ENCODE measurements at places on chromosomes 3 and 15.

GRCh38 chr15:58775402-58775801 is 4.3 kb downstream of the MINDY2 start:
- DNase-seq, result no peak

DNA sequence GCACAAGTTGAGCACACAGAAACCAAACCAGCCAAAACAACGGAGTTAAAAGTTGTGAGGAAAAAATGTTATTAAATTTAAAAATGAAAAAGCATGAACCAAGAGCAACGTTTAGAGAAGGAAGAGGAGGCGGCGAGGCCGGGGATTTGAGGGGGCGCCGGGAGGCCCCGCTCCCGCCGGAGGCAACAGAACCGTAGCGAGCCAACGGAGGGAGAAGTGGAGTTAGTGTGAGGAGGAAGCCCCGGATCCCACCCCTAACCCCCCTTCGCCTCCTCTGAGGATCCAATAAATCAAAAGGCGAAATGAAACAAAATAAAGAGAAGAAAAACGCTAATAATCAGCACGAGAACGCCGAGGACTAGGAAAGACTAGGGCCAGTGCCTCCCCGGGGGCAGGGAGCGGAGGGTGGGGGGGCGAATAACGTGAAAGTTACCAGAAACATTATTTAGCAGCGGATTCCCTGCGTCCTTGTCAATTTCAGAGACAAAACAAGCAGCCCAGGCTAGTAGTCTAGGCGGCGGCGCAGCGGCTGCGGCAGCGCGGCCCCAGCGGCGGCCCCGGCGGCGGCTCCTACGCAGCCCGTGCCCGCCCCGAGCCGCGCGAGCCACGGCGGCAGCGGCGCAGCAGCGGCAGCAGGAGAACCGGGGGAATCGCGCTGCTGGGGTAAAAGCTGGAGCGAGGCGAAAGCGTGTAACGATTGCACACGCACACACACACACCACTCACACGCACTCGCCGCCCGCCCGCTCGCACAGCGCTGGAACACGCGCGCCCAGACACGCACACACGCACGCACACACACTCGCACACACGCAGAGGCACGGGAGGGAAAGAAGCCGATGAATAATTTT is 1.7 kb downstream of the MEIS2 start:
- peak; percentile 59 for DNase-seq

- no peak for DNase-seq
Observed at GRCh38 chr15:33278816-33279612, 31.8 kb upstream of the RYR3 start.

DNA sequence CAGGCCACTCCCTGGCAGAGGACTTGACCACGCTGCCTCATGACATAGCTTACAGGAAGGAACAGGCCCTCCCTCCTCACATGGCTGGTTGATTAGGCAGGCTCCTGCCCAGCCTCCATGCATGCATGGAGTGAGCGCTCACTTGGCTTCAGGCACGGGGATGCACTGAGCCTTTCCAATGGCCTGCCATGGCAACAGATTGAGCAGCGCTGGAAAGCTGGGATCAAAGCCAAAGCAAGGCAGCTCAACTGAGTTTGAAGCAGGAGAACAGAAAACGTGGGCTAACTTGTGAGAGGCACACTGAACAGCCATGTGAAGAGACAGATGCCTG is 5.9 kb upstream of the GRAMD2A start:
- no peak for DNase-seq

GRCh38 chr15:88636050-88636449 is 2.8 kb upstream of the ISG20 start:
- DNase-seq, result no peak

DNA sequence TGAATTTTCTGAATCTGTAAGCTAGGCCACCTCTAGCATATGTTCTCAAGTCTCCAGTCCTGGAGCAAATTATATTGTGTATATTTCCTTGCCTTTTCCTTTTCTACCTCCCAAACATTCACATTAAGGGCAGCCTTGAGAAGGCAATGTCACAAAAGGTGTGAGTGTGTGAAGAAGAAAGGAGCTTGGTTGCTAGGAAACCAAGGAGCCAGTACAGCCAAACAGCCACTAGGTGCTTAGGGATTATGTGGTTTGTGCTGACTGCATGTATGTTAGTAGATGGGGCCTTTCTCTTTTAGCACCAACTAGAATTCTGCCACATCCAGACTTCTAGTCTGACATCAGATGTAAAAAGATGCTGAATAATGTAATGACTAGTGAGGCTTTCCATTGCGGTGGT is 118.8 kb upstream of the DAZL start:
- DNase-seq, result peak; percentile 16

- peak; percentile 41 for DNase-seq
Observed at GRCh38 chr3:170178651-170179050, 2.9 kb downstream of the PHC3 start.

DNA sequence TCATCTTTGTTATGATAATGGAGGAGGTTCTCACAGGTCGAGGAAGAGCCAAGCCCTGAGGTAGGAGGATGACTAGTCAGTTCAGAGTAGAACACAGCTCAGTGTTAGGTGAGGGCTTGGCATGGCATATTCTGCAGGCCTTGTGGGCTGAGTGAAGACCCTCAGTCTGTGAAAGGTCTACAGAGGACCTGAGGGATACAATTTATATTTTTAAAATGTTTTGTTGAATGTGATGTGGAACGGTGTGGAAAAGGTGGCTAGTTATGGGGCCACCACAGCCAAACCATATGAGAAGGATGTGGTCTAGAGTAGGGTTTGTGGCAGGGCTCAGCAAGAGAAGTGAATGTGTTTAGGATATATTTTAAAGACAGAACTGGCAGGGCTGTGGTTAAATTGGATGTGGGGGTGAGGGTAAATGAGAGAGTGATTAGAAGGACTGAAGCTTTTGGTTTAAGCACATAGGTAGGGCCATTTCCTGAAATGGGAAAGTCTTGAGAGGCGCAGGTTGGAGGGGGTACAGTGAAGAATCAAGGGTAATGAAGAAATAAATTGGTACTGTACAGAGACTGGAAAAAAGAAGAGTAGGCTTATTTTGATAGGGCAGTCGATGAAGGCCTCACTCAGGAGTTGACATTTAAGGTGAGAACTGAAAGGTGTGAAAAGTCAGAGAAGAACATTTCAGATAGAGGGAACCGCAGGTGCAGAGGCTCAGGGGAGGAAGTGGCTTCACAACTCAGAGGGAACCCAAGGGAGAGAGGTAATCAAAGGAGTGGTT is 60.5 kb downstream of the SPTSSB start:
- peak; percentile 49 for DNase-seq

GRCh38 chr3:17258823-17259436 is 374.2 kb downstream of the PLCL2 start:
- DNase-seq, result peak; percentile 74

DNA sequence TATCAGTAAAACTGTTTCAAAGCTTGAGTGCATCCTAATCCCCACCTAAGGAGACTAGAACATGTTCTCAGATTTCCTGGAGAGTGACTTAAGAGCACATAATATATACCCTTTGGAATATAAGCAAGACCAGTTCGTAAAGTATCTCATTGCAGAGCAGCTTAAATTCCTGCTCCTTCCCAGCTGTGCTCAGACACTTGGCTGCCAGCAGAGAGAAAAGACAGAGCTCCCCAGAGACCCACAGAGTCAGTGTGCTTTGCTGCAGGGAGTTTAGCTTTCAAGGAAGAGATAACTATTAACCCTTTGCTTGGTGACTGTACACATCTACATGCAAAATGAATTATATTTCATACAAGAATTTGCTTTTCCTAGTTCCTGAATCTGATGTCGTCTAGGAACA is 338.1 kb upstream of the ARHGEF26 start:
- DNase-seq, result no peak

GRCh38 chr3:171113716-171114115 is 87.2 kb upstream of the SLC2A2 start:
- DNase-seq, result peak; percentile 32

DNA sequence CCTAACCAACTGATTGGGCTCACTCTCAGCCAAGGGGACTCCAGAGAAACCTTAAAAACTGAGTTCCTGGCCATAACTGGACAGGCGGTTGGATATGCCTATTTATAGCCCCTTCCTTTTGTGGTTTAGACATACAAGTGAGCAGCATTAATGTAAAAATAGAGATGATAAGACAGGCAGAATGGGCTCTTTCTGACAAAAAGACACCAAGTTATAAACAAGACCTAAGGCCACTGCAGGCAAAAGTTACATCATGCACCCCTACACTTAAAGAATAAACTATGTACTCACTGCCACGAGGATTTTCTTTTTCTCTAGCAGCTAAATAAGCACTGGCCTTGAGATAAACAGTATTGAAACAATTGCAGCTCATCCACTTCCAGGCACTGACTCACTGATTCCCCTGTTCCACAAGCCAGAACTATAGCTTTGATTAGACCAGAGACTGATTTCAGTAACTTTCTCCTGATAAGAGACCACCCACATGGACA is 30.1 kb downstream of the SUCNR1 start:
- peak; percentile 56 for DNase-seq

DNA sequence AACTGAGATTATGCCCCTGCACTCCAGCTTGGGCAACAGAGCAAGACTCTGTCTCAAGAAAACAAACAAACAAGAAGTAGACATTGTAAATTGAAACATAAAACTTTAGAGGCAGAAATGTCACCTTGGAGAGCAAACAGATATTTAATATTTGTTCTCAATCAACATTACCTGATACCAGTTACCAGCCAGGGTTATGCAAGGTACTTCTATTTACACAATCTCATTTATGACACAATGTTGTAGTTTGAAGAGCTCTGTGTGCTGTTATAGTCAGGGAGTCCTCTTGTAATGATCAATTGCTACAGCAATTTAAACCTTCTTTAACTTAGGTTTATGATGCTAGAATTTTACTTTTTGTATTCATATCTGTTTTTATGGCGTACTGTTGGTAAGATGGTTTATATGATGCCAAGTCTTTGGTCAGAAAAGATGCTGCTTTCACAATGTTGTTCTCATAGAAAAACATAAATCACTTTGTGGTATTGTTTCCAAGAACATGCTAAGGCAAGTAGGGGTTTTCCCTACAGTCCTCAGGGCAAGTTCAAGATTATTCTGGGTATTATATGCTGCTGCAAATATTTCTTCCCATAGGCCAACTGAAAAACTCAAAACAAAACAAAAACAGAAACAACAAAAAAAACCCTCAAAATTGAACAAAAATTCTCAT is 173.5 kb downstream of the TNIK start:
- peak; percentile 46 for DNase-seq

- peak; percentile 28 for DNase-seq
Observed at GRCh38 chr3:179603321-179603720, 1.1 kb downstream of the MRPL47 start.

GRCh38 chr3:24740326-24740725 is 245.7 kb upstream of the THRB start:
- no peak for DNase-seq

- DNase-seq, result no peak
Observed at GRCh38 chr3:10380906-10381305, 60.0 kb upstream of the SEC13 start.

DNA sequence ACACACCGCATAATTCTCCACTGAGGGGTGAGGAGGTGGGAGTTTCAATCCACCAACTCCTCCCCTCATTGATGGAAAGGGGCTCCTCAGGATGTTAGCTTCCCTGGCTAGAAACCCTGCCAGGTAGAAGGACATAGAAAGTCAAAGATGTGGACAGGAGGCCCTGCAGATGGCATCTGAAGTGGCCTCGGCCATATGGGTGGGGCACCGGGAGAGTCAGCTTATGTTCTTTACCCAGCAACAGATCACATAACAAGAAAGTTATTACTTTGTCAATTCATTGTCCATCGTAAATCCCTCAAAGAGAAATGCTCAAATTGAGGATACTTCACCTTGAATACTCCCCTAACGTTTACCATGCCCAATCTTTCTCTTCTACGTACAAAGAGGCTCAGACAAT is 97.3 kb upstream of the ARHGEF3 start:
- no peak for DNase-seq

- DNase-seq, result no peak
Observed at GRCh38 chr3:119229190-119229589, 11.5 kb downstream of the B4GALT4 start.

DNA sequence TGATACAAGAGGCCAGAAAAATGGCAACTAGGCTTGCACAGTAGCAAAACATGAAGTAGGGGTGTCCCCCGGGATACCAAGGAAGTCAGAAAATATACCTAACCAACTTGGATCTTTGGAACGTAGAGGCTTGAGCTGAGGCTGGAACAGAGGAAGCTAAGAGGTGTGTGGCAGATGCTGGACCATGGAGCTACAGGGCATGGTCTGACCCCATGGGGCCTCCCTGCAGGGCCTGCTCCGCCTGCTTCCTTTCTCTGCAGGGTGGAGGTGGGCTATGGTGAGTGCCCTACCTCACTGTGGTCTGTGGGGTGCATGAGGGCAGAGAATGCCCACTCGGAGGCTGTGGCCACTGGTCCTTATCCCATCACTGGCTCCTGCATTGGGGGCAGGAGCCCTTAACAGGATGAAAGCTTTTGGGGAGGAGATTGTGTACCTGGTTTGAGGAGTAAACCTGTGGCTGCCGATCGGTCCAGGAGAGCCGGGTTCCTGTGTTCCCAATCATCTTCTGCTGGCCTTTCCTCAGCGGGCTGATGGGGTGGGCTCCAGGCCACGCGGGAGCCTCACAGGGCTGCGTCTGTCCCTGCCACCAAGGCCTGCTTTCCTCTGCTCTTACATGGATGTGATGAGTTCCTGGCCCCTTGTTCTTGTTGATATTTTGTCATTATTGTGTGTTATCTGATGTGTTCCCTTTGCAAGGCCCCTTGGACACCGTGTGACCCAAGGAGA is 96.8 kb downstream of the OCA2 start:
- no peak for DNase-seq

DNA sequence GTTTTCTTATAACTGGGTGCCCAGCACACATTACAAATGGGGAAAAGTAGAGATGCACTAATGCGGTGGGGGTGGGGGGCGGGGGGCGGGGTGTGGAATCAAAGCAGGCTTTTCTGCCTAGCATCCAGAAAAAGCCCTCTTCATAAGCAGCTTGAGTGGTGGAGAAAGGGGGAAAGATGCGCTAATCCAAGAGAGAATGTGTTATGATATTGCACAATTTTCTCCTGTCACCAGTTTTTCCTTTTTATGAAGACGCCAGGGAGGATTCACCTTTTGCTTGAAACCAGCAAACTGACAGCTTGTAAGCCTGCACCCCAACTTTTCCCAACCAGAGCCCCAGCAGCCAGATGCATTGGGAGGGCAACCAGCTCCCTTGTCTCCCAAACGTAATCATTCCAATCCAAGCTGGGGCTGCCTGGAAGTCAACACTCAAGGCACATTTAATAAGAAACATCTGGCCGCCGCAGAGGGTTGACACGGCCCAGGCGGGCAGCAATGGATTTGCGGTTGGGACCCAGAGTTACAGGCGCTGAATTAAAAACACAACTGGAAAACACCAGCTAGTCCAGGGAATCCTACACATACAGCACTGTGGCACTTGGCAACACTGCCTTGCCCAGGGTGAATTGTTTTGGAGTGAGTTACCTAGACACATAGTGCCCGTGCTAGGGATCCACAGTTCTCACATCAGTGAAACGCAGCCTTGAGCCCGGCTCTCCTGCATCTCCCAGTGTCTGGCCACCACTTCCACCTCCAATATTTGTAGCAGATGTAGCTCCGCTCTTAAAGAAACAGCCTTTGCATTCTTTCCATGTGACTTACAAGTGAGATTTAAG is 218.5 kb upstream of the PRICKLE2 start:
- no peak for DNase-seq

- DNase-seq, result peak; percentile 47
Observed at GRCh38 chr3:188489639-188490405, 335.9 kb downstream of the LPP start.

GRCh38 chr3:39748002-39748401 is 61.4 kb upstream of the MYRIP start:
- DNase-seq, result no peak
